ENCODE measurements at places on chromosomes 6 and 20.

- DNase-seq = no peak
Observed at GRCh38 chr6:79833964-79834284, 113.4 kb downstream of the ELOVL4 start.

- no peak for DNase-seq
Observed at GRCh38 chr6:82410151-82410648, 46.6 kb downstream of the TPBG start.

DNA sequence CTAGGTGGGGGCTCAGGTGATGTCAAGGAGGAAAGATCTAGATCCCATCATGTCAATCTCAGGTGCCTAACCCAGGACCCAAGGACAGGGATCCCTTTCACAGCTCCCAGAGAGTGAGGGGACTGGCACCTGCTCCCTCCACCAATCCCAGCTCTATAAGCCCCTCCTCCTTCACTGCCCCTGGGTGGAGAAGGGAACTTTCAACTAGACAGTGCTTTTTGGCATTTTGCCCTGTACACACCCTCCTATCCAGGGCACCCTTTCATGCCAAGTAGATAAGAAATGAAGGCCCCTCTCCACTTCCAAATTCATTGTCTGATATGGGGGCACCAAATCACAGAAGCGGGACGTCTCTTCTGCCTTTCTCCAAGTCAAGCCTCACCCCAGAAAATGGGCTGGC is 61.6 kb downstream of the MDGA1 start:
- no peak for DNase-seq

DNA sequence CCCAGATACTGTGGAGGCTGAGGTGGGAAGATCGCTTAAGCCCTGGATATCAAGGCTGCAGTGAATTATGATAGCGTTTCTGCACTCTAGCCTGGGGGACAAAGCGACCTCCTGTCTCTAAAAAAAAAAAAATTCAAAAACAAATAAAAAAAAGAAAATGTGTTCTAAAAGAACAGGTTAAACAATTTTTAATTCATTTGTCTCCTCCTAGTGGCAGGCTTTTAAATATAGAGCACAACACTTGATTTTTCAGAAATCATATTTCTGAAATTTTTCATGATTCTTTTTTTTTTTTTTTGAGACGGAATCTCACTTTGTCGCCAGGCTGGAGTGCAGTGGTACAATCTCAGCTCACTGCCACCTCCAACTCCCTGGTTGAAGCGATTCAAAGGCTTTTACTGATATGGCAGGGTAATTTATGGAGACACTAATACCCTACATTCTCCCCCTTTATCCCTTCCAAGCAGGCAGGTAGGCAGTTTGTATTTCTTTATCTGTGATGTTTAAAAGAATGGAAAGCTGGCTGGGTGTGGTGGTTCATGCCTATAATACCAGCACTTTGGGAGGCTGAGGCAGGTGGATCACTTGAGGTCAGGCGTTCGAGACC is 8.7 kb upstream of the GTF3C6 start:
- no peak for DNase-seq
